ENCODE measurements at places on chromosomes 5 and 9.
A peak's percentile ranks its signal among the peaks of the same experiment; 100 is the strongest.

GRCh38 chr9:112162621-112163413, 12.3 kb downstream of the SUSD1 start:
- no peak for DNase-seq

- DNase-seq = no peak
These were observed 50.3 kb downstream of the UBE2QL1 start for GRCh38 chr5:6498968-6499367.

- DNase-seq = no peak
These were observed 346.9 kb upstream of the TLE4 start for GRCh38 chr9:79224672-79225433.

GRCh38 chr5:96528826-96529474, 95.9 kb upstream of the PCSK1 start:
- no peak for DNase-seq

DNA sequence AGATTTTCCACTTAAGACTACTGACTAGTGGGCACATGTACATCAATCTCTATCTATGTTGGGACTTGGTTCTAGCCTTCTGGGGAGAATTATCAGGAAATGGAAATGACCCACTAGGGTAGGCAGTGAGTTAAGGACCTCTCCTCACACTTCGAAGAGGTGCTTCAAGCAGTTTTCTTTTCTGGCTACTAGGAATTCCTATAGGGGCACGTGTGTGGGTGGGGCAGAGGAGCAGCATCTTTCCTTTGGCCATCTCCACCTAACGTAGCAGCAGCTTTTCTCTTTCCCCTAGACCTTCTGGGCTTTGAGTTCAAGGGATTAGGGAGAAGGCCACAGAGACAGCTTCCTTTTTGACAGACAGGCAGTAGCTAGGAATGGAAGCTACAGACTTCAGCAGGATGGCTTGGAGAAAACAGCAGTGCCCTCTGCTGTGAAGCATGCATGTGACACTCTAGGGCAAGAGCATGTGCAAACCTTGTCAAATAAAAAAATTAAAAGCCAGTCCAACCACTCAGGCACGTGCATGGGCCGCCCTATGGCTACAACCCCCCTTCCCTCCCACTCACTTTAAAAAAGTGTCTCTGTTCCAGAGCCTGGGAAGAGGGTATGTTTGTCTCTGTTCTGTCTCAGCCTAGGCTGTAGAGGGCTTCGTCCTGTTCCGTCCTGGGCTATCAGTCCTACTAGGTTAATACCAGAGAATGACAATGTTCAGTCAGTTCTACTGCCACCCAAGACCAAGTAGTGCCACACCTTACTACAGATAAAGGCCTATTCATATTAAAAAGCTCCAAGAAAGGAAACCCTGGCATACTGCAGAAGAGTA, 8.7 kb upstream of the GFRA3 start:
- DNase-seq = no peak

GRCh38 chr5:132095424-132095972, 21.9 kb downstream of the CSF2 start:
- no peak for DNase-seq

DNA sequence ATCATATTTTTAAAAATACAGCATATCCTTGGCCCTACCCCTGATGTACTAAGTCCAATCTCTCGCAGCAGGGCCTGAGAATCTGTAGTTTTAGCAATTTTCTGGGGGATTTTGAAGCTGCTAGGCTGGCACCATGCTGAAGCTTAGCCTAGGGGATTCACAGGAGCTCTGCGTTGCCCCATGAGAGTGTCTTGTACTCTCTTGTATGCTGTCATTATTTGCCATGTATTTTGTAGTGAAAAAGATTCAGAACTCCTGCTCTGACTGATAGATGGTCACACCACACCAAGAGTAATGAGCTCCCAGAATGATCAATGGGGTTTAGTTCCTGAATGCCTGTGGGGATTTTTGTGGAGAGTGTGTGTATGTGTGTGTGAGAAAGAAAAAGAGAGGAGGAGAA, 20.7 kb upstream of the TRMT10B start:
- no peak for DNase-seq

DNA sequence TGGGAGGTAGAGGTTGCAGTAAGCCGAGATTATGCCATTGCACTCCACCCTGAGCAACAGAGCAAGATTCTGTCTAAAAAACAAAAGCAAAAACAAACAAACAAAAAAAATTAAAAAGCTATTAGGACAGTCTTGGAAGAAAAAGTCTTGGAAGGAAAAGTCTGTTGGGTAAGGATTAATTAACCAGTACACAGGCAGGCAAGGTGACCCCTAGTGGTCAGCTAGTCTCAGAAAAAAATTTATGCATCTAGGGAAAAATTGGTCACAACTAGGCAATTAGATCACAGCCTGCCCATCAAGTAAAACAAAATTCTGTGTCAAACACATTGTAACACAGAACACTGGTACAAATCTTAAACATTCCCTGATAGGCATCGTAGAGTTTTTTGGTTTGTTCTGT, 6.7 kb upstream of the ANKRD18B start:
- DNase-seq = no peak

DNA sequence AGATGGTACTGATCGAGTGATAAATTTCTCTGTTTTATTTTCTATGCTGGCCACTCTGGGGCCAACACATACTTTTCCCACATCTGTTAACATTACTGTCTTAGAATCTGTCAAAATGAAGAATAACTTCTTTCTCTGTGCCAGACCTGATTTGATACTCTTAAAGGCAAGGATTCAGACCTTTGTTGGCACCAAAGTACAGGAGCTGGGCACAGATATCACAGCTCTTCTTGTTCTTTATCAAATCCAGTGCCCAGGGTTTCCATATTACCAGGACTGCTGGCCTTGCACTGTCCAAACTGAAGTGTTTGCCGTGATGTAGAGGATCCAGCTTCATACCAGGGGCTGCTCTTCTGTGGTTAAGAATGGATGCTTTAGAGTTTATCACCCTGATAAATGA, 20.9 kb downstream of the ZNF474 start:
- no peak for DNase-seq

GRCh38 chr9:131657940-131658339, 81.9 kb downstream of the RAPGEF1 start:
- DNase-seq = no peak

GRCh38 chr5:97098922-97099321, 43.5 kb downstream of the LIX1 start:
- DNase-seq = no peak

GRCh38 chr5:150623152-150623877, 17.1 kb upstream of the SYNPO start:
- no peak for DNase-seq

DNA sequence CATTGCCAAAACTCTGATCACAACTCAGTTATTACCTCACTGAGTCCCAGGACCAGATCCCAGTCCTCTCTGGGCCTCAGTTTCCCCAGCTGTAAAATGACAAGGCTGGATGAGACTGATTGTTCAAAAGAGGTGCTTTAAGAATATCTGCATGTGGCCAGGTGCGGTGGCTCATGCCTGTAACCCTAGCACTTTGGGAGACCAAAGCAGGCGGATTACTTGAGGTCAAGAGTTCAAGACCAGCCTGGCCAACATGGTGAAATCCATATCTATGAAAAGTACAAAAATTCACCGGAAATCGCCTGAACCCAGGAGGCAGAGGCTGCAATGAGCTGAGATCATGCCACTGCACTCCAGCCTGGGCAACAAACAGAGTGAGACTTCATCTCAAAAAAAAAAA, 8.3 kb downstream of the ATOX1 start:
- no peak for DNase-seq

DNA sequence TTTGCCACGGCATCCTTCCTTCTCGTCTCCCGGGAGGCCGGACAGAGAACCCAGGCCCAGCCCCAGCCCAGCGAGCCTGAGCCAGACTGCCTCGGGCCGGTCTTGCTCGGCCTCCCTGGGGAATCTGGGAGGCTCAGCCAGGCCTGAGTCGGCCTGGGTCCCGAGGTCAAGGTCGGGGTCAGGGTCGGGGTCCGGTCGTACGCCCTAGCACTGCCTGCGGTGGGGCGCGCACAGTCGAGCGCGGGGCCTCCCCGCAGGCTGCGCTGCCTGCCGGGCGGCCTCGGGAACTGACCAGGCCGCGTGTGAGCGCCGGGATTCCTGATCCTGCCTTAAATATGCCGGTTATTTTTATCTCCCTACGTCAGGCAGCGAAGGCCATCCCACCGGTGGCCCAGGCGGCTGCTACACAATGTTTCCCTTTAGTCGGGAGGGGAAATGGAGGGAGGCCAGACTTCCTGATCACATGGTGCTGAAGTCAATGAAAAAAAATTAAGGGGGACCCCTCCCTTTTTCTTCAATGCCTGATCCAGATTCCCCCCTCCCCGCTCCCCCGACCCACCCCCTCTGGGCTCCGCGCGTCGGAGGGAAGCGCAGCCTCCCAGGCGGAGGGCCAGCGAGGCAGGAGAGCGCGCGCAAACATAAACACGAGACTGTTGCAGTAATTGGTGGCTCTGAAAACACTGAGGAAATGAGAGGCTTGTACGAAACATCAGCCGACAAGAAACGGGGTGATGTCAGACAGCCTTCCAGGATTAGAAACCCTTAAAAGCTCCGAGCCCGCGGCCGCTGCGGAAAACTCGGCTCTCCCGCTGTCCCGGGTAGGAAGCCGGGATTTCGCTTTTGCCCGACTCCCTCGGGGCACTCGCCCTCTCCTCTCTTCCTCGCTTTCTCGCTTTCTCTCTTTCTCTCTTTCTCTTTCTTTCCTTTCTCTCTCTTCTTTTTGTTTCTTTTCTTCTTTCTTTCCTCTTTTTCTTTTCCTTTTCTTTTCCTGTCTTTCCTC, 148.2 kb upstream of the KLF4 start:
- no peak for DNase-seq

- DNase-seq = peak; percentile 68
These were observed 23.9 kb downstream of the PIK3R1 start for GRCh38 chr5:68239487-68239886.

- DNase-seq = no peak
These were observed 150.8 kb downstream of the EFNA5 start for GRCh38 chr5:107519900-107520354.

DNA sequence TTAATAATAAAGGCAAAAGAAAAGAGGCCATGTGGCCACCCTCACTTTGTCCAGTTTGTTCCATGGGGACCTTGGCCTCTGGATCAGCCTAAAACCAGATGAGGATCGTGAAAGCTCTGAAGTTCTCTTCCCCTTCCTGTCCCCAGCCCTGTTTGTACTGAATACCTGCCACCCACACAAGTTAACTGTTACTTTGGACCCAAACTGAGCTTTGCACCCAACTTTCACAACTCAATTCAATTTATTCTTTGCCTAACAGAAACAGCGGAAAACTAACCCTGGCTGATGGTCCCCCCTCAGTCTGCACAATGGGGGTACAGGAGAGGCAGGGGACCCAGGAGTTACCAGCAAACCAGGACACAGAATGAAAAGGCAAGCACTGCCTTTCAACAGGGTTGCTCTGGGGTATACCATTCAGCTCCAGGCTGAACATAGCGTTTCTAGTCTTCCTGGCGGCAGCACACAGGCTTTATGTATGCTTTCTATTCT, 28.2 kb downstream of the ABCA1 start:
- DNase-seq = no peak
